ENCODE measurements at places on chromosomes 4 and X.

DNA sequence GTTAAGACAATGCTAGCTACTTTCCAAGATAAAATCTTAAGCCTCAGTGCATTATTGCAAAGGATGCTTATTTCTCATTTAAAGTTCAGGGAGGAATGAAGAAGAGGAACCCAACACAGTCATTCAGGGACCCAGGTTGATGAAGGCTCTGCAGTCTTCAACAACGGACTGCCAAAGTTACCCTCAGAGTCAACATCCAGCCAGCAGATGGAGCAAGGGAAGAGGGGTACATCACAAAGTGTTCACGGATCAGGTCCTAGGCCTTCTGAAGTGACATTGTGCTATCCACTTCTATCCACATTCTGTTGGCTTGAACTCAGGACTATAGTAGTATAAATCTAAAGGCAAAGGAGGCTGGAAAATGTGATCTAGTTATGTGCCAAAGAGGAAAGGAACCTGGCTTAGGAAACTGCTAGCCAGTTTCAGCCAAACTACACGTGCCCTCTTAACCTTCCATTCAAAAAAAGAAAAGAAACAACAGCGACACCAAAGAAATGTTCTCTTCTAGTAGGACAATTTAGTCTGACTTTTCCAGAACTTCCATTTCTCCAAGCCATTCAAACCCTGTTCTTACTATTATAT, 28.8 kb downstream of the NKX6-1 start:
- DNase-seq, result no peak

DNA sequence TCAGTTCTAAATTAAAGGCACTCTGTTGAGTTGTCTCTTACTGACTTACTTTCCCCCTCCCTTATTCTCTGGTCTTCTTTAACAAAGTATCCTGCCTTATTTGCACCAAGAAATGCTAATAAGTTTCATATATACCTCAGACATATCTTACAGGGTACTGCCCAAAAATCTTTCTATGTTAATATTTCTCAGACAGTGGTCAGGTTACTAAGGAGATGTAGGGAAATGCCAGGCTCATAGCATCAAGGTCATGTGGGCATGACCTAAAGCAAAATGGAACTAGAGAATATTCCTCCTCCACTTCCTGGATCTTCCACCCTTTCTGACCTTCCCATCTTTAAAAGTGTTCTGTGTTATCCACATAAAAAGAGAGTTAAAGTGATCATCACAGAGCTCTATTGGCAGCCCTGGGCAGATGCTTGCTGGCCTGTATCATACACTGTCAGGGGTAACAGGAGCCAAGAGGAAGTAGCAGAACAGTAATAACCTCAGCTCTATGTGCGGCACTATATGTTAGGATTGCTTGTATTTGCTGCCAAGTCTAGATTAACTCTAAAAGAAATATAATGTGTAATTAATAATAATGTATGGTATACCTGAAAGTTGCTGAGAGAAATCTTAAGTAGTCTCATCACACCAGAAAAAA, 74.3 kb downstream of the IQCM start:
- no peak for DNase-seq

DNA sequence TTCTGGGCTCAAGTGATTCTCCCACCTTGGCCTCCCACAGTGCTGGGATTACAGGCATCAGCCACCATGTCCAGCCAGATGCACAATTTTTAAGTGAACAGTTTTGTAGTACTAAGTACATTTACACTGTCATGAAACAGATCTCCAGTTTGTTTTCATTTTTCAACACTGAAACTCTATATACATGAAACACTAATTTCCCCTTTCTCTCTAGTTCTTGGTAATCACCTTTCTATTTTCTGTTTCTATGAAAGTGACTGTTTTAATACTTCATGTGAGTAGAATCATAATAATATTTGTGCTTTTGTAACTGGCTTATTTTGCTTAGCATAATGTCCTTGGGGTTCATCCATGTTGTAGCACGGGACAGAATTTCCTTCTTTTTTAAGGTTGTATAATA, 237.4 kb downstream of the CAMK2D start:
- no peak for DNase-seq

DNA sequence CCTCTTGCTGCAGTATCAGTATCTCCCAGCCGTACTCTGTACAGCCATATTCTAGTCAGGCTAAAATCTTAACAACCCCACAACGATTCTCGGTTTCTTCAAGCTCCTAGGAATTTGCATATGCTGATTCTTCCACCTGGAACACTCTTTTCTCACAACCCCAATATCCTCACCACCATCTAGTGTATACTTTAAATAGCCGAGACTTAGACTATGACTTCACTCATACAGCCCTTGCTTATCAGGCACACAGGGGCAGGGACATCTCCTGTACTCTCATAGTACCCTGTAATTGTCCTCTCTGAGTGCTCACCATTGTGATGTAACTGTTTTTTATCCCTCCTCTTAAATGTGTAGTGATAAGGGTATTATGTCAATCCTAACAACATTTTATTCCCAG, 2126.4 kb upstream of the TENM3 start:
- DNase-seq, result no peak

DNA sequence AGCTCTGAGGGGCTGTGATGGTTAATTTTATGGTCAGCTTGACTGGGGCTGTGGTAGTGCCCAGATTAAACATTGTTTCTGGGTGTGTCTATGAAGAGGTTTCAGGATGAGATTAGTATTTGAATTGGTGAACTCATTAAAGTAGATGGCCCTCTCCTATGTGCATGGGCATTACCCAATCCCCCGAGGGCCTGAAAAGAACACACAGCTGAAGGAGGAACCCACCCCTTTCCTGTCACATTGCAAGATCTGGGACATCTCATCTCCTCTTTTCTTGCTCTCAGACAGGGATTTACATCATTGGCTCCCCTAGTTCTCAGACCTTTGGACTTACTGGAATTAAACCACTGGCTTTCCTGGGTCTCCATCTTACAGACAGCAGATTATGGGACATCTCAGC, 29.4 kb upstream of the NDP start:
- DNase-seq, result no peak

GRCh38 chr4:40043786-40044185, 12.9 kb upstream of the N4BP2 start:
- DNase-seq, result no peak

GRCh38 chr4:175309041-175309440, 390.9 kb downstream of the ADAM29 start:
- no peak for DNase-seq

DNA sequence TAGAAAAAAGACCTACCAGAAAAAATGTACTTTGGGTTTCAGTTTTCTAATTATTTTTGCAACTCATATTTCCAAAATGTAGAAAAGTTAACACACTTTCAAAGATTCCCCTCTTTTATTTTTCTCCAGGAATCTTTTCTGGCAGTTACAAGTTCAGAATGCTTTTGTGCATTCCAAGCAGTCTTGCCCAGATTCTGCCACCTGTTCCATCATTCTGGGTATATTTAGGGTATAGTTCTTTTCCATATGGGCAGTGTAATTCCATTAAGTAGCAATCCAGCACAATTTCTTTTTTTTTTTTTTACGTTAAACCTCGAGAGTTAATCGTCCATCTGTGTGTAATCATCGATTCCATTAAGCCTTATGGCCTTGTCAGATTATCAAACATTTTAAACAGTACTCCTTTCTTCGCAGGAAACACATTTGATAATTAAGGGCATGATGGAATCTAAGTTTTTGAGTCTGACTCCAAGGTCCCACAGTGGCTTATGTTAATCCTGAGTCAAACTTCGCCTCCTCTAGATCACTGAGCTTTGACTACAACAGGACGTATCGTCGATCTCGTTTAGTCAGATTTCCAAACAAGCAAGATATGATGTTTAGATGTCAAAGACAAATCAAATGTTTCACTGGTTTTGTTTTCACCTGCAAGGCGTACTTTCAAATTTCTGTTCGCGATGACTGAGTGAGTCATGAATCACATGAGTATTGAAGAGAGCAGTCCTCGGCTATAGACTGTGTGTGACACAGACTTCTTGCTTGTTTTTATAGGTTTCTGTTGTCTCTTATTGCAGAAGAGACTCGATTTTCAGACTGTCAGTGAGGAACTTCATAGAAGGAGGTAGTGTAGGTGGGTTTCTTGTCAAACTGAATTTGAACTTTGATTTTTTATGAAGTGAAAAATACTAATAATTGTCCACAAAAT, 118.9 kb upstream of the GK2 start:
- DNase-seq, result no peak

DNA sequence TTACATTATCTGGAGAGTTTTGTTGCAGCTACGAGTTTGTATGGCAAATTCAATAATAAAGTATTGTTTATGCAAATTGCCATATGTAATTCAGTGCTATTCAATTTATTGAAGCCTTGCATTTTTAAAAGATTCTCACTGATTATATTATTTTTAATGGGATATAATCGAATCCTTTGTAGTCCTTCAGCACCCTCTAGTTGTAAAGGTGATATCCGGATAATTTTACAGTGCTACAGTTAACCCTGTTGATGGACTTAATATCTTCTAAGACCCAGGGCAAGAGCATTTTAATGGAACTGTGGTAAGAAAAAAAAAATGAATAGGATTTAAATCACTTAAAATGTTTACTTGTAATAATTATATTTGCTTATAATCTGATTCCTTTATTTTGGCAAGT, 48.5 kb upstream of the GRIA2 start:
- DNase-seq, result no peak

DNA sequence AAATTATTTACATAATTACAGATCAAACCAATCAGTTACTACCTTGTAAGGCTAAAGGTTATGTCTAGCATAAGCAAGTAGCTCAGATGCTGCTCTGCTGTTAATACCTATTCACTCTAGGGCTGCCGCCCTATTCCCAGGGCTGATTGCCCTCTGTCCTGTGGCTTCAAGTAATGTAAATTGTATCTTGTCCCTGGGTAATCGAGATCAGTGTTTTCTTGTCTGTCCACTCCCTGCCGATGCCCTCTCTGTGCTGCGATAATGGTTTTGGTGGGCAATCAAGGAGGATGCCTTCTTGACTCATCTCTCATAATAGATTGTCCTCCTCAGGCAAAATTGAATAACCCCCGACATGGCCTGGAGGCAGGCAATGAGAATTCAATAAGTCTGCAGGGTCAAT, 641.0 kb upstream of the PITX2 start:
- DNase-seq, result no peak

DNA sequence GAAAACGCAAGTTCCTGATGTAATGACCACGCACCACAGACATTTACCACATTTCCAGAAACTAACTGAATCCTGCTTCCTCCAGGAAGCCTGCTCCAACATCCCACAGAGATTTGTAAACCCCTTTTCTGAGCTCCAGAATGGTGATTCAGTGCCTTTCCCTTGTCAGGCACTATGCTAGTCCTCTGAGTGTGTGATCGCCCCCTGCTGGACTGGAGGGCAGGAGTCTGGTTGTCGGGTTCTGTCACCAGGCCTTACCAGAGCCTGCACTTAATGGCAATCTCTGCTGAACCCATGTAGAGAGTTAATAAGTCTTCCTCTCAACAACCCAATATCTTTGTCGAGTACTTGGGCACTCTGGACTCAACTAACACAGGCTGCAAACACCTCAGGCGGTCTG, 14.5 kb upstream of the KDM5C start:
- DNase-seq, result no peak

DNA sequence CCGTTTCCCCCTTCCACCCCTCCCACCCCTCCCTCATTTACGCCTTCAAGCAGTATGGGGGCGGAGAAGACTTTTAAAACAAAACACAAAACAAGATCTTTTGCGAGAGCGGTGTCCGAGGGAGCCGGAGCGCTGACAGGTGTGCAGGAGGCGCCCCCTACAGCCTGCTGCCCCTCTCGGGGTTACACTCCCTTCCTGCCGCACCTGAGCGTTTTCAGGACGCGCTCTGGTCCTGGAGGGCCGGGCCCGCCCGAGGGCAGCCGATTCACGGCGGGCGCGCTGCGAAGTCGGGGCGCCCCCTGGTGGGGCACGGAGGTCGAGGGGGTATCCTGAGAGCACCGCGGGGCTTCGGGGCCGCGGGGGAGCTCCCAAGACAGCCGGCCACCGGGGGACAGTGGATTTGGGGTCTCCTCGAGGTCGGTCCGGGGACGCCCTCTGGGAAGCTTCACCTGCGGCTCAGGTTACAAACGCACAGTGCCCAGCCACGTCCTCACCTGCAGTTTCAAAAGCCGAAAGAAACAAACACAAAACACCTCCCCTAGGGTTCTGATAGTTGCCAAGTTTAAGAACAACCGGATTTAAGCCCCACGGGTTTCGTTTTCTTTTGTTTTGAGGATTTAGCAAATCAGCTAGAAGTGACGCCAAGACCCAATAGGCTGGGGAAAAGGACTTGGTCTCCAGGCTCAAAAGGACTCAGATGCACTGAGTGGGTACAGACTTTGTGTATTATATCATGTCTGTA, 8.0 kb upstream of the NEUROG2 start:
- peak; percentile 53 for DNase-seq

GRCh38 chrX:40098264-40099054, 701 bp upstream of the BCOR start:
- DNase-seq, result no peak

DNA sequence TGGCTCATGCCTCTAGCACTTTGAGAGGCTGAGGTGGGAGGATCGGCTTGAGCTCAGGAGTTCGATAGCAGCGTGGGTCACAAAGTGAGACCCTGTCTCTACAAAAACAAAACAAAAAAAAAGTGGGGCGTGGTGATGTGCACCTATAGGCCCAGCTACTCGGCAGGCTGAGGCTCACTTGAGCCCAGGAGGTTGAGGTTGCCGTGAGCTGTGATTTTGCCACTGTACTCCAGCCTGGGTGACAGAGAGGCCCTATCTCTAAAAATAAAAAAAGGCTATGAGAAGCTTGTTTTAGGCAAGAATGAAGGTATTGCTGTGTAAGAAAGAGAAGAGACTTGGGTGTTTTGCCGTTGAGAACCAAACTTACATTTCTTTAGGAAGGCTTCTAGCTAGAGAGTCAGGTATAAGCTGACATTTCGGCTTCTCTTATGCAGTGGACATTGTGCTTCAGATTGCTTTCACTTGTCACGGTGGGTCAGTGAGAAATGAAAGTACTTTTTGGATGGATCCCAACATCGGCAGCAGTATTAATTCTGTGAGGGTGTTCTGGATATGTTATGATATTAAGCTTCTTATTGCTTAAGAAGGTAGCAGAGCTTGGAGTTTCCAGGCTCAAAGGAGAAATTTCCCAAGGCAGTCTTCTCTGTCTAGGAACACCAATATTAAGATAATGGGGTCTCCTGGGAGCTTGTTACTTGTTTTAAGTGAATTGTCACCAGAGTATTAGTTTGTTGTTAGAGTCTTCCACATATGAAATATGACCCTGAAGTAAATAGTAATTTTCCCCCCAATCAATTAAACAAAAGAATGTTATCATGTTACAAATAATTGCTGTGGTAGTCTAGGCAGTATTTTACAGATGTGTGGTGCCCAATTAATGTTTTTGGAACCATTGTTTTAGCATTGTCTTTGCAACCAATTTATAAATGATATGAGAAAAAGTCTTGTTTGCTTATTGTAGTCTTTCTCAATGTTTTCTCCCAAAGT, 17.6 kb downstream of the TMEM131L start:
- DNase-seq, result no peak
